Neural crest cell (in vitro differentiated cells): ENCODE measurements at places on chromosomes 7 and 10. TPM values are rescaled to one million over a fixed set of nuclear protein-coding genes. Genes with fewer than 3 reads are reported as not detected.

DNA sequence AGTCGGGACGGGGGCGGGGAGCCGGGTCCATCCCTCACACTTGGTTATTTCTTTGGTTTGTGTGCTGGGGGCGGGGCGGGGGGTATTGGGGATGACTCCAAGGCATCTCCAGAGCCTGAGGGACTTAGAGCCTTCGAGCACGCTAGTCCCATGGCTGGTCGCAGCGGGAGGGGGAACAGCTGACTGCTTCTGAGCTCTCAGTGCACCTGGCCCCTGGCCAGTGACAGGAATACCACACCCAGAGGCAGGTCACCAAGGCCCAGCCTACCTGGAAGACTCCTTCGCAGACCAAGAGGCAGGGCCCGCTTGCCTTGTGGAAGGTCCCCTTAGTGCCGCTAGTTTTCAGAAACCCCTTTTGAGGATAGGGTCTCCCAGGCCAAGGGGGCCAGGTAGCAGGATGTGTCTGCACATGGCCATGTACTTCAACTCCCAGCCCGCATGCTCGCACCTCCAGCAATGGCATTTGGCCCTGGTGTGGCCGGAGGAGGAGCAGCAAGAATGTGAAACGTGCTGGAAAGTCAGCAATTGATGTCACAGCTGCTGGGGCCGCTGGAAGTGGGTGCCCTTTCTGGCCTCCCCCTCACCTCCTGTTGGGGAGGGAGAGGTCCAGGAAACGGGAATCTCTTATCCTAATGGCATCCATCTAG lies 40.3 kb downstream of the AGAP3 start:
- DNase-seq, result no peak

- no peak for DNase-seq
These were observed 6.2 kb upstream of the FOXK1 start for GRCh38 chr7:4675771-4676367.

Gene UNCX
- 2.4 and 2.7 TPM in 2 replicates for total RNA-seq

Gene TAS2R3
- total RNA-seq, result 1.8 and 2.2 TPM in 2 replicates

Gene GIMAP7
- not detected in 2 replicates for total RNA-seq

DNA sequence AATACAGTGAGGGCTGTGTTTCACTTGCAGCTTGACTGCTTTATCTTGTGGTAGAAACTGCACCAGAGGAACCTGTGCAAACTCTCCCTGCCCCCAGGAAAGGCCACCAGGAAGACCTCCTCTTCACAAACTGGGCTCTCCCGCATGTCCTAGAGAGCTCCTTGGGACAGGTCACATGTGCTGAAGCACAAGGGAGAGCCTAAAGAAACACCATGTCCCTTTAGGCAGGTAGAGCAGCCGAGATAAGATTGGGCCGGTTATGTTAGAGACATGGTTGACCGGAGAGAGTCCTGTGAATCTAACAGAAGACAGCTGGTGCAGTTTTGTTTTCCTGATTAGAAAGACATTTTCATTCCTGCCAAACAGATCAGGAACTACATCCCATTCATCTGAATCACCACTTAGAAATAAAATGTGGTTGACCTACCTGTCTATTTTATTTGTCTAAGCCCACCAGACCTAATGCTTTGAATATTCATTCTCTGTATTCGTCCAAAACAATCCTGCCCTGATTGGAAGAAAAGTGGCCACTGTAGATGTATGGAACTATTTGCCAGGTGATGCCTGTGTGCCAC lies 224.1 kb downstream of the GLI3 start:
- DNase-seq, result no peak

DNA sequence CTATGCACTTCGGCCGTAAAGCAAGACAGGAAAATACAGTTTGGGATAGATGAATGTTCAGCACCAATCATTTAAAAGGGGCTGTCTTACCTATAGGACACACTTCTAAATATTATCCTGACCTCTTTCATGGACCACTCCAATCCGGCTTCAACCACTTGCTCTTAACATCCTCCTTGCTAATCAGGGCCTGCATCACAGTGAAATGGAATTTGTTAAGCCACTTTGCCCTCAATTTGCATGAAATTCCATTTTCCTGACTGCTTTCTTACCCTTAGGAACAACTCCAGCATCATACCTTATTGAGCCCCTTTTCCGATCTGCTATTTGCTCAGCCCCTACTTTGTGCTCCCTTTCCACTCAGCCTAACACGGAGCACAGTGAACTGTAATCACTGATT lies 667.3 kb downstream of the PHTF2 start:
- no peak for DNase-seq

GRCh38 chr7:94183289-94183749 lies 179.2 kb upstream of the BET1 start:
- DNase-seq, result no peak

- DNase-seq, result no peak
These were observed 902.9 kb upstream of the LRRN3 start for GRCh38 chr7:110187877-110188554.

DNA sequence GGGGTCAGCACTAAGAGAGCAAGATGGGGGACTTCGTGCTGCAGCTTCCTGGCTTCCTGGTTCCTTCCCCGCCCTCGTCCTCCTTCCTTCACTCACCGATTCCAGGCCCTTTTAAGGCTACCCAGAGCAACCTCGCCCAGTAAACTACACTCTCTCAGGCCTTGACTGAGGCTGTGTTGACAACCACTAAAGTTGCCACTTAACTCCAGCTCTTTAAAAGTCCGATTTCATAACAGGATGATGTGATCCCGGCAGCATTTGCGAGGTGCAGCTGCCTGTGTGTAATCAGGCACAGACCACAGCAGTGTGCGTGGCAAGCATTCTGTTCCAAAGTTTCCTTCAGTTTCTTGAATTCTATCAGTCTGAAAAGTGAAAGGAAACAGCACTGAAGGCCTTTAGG lies 110.6 kb downstream of the RAB11FIP2 start:
- DNase-seq, result no peak

Gene SPDYE1
- total RNA-seq, result not detected in 2 replicates

- no peak for DNase-seq
These were observed 316.1 kb downstream of the CCDC3 start for GRCh38 chr10:12685261-12686058.

DNA sequence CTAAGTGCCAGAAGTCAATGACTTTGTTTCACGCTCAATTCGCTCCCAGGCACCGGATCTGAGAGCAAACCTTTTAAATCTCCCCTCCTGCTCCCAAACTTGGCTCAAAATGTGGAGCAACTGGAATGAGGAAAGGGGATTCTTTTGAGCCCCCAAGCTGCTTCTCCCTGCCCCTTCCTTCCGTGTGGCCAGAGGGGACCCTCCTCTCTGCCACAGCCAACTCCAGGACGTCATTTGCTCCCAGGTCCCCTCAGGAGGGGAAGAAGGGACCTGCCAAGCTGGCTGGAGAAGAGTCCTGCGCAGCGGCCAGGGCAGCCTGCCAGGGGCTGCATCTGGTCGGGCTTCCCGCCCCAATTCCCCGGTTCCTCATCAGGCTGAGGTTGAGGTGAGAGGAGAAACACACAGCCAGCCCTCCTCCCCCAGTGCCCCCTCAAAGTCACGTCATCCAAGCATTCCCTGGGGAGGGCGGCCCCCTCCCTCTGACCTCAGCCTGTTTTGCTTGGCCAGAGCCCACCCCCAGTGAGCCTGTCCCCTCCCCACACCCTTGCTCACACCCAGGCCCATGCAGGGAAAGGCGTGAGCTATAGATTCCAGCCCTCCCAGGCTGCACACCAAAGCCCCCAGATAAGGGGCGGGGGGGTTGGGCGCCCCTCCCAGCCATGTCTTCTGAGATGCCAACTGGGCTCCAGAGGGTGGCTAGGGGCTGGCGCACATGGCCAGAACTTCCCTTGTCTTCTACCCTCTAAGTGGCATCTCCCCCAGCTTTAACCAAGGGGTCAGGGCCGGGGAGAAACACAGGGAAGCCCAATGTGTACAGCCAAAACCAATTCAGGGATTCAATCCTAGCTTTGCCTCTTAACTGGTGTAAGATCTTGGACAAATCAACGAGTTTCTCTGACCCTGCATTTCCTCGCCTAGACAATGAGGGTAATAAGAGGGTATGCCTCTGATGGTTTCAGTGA lies 35.0 kb downstream of the SH3PXD2A start:
- no peak for DNase-seq

Gene TCAF2
- 0.09 and 0.11 TPM in 2 replicates for total RNA-seq

DNA sequence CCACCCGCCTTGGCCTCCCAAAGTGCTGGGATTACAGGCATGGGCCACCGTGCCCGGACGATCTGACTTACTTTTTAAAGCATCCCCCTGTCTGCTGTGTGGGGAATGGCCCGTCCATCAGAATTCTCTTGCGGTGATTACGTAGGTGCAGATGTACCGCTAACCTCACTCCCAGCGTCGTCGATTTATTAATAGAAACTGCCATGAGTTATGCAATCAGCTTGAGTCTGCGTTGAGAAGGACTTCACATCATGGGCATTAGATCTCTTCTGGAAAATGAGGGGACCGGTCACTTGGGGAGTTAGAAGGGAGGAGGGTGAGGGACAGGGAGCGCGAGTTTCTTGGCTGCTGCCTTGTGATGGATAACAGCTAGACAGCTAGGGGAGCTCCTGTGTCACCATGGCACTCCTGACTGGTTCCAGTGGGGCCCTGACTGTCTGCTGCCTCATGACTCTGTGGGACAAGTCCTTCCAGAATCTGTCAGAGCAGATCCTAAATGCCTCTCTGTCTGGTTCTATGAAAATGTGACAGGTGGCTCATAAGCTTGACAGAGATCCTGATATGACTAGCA lies 35.2 kb downstream of the POR start:
- DNase-seq, result no peak

DNA sequence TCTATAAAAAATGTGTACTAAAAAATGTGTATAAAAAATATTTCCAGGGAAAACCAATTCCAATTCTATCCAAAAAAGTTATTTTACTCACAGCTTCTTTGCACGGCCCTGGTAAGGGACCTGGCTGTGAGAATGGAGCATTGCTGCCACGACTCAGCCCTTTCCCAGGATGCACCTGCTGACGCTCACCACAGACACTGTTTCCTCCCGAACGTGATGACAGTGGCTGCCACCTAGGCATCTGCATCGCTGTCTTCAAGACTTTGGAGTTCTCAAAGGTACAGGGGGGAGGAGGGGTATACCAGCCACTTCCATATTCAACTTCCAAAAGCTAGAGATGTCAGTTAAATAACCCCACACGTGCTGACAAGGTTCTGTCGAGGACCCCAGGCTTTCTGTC lies 23.9 kb upstream of the PTPRN2 start:
- no peak for DNase-seq

GRCh38 chr10:116848032-116848943 lies 1.0 kb upstream of the ENO4 start:
- no peak for DNase-seq

DNA sequence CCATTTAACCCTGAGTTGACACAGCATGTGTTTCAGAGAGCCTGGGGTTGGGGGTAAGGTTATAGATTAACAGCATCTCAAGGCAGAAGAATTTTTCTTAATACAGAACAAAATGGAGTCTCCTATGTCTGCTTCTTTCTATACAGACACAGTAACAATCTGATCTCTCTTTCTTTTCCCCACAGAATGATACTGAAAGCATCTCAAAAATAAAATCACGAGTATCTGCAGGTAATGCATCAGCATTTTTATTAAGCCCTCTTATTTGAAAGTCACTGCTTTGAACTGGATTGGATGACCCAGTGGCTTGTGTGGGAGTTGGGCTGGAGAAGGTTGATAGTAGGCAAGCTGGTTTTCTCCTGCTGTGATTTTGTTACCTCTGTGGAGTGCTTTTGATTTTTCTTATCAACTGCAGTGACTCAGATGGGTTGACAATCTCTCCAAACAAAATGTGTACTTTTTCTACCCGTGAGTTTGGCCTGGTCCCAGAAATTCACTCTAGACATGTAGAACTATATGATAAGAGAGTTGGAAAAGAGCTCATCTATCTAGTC lies 253.5 kb upstream of the PRKCQ start:
- no peak for DNase-seq

DNA sequence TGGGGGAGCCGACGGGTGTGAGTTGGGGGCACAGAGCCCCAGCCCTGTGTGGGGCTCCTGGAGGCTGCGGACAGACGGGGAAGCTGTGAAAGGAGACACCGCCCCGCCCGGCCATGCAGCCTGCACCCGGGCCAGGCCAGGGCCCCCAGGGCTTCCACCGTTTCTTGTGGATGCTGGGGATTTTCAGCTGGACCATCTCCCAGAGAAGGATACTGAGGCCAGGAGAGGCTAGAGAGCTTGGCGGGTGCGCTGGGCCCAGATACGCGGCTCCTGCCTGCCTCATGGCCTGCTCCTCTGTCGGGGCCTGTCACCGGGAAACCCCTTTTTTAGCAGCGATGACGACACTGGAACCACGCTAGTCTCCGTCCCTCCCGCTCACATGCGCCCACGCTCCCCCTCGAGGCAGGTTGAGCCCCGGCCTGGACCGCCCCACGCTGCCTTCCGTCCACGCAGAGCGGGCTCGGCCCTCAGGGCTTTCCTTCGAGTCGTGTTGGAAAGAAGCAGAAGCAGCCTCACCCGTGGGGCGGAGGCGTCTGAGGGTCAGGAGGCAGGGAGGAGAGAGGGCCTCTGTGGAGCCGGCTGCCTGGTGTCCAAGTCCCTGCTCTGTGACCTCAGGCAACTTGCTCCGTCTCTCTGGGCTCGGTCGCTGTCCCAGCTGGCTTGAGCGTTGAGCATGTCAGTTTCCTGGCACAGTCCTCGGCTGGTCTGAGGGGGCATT lies 11.7 kb downstream of the TMEM184A start:
- DNase-seq, result no peak

Gene VSIR
- total RNA-seq, result not detected in 2 replicates

DNA sequence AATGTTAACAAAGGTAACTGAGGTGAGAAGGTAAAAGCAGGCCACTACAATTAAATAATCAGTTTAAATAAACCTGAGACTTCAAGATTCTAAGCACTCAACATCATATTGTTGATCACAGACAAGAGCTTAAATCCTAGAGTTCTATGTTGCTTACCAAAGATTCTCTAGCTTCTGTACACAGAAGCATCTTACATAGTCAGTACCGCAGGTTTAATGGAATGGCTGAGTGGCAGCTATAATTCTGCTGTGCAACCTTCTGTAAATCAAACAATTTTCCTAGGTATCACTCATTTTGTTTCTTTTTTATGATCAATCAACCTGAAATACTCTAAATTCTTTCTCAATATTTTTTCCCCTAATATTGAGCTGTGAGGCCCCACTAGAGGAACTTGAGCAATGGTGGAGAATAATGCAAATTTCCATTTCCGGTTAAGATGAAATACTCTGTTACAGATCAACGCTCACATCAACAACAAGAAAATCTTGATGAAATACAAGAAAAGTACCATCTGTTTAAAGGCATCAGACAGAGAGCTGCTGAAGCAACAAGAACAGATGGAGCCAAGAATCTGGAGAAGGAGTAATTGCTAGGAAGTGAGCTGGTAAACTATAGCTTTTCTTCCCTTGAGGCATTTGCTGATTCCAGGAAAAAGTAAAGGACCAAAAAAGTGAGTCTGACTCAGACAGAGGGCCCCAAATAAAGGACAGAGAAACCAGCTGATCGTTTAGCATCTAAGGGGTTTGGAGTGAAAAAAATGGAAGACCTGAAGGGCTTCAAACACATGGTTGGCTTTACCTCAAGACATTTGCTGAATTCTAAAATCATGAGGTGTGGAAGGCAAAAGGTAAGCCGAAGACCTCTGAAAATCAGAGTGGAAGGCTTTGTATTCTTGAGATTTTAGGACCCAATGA lies 22.6 kb downstream of the PNPLA8 start:
- no peak for DNase-seq

GRCh38 chr7:140358024-140358411 lies 40.3 kb downstream of the SLC37A3 start:
- DNase-seq, result no peak

- no peak for DNase-seq
These were observed 149.6 kb downstream of the TCF7L2 start for GRCh38 chr10:113099431-113100183.

Gene EBLN1
- not detected in 2 replicates for total RNA-seq

GRCh38 chr10:101782811-101783735 lies at the start of gene NPM3:
NPM3 (minus strand) TSS chr10:101783446; CDS start chr10:101783390, 56 bp downstream.
- peak; percentile 80 for DNase-seq

GRCh38 chr7:55992346-55992745 lies 28.0 kb downstream of the NIPSNAP2 start:
- no peak for DNase-seq

Gene TMEM72
- total RNA-seq, result not detected in 2 replicates
